ENCODE measurements at places on chromosomes 11 and 22.

GRCh38 chr11:23727794-23728193, 769.1 kb upstream of the LUZP2 start:
- no peak for DNase-seq

DNA sequence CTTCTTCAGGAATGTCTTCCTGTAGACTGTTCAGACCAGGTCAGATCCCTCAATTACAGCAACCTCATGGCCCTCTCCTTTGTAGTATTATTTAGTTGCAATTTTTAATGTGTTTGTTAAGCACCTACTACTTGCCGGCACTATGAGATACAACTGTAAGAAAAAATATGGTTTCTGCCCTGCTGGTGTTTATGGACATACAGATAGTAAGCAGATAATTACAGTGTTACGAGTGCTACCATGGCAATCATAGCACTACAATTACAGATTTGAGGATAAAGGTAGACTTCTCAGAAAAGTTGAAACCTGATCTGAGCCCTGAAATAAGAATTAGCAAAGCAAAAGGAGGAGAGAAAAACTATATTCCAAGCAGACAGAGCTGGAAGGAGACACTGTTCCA, 2.8 kb downstream of the LRRC51 start:
- DNase-seq, result no peak

- no peak for DNase-seq
Observed at GRCh38 chr11:44944181-44944852, 6.4 kb downstream of the TP53I11 start.

DNA sequence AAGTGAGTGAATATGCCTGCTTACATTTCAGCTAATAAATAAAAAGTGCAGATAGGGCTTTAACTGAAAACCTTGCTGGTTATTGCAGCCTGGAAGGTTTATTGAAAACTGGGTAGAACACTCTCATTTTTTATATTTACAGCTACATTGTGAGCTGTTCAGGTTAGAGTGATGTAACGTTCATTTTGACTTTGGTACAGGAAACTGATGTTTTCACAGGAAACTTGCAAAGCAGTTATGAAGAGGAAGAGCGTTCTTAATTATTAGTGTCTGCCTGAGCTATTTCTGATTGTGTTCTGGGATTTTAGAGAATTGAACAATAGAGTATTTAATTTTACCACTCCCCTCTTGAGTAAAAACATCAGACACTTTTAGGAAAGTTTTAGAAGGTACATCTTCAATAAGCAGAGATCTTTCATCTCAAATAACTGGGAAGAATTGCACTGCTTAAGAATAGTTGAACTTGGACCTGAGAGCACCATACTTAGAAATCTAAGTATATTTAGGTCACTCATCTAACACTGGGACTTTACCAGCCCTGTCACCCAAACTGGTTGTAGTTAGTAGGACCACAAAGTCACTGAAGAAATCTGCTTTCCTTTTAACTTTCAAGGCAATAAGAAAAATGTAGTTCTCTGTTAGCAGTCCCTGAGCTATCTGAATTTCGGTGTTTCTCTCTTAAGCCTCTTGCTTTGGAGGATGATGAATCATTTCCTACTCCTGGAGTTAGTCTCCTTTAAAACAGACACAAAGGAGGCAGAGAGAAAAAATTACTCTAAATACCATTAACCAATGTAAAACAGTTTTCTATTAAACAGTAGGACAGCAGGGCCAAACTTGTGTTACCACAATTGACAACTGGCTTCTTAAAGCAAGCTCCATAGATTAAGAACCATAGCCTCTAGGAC, 128.6 kb upstream of the DDI1 start:
- DNase-seq, result no peak

DNA sequence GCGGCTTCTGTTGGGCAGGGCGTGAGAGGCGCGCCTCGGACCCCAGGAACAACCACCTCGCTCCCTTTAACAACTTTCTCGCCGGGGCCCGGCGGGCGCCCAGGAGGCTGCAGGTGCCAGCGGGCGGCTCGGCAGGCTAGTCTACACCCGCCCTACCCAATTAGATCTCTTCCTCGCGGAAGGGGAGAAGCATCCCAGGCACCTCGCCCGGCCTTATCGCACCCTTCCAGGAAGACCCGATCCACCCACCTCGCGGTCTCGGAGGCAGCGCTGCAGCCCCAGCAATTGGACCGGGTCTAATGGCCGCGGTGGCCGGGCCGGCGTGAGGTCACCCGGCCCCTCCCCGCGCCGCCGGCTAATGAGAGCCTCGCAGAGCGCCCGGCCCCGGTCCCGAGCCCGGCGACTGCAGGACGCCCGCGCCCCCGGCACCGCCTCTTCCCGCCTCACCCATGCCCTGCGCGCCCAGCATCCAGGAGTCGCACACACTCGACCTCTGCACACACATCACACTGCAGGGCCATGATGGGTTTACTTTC, at the start of gene PLAAT3:
Gene PLAAT3 (minus strand): TSS at position 298 of the 536 bp plus-strand sequence. CDS start 419 bp downstream, outside the sequence.
- no peak for DNase-seq

DNA sequence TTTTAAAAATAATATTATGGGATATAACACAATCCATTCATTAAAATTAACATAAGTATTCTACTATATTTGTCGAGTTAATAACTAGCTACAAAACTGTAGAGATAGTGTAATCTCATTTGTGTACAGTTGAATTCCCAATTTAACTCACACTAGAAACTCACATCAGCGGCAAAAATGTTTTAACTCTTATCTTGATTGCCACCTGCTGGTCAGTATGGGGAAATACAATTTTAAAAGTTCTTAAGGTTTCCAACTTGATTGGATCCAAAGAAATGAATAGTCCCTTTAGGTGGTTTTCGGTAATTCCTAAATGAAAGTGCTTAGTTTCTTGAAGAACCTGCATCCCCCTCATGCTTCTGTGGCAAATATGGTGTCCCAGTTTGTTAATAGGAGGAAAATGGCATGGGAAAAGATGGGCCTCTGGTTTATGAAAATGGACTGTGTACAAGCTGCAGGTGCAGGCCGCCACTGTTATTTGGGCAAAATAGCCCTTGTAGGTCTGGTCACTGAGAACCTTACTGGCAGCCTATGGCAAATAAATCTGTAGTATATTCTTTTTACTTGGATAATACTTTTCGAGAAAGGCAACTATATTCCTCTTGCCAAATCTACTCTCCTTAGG, 33.7 kb upstream of the SLC17A6 start:
- DNase-seq, result peak; percentile 1

GRCh38 chr22:39275814-39276439, 31.1 kb upstream of the PDGFB start:
- DNase-seq, result no peak

GRCh38 chr22:38802671-38803121, 8.8 kb upstream of the DNAL4 start:
- no peak for DNase-seq

DNA sequence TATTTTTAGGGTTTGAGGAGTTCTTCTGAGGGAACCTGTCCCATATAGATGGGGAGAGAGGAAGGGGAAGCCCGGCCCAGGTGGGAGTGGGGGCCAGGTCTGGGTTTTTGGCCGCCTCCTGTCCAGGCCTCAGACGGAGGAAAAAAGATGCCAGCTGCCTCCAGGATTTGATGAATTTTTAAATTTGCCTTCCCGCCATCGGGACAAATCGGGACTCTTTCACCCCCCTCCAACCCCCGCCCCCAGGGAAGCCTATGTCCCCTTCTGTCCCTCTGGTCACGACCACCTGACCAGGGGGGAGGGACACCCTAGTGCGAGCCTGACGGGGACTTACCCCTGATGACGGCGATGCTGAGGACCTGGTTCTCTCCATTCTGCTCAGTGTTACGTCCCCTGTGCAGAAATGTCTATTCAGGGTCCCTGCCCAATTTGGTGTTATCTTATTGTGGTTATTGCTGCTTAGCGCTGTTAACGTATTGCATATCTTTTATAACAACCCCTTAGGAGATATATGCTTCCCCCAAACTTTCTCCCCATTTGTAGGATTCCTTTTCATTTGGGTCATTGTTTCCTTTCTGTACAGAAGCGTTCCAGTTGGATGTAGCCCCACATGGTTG, 115.9 kb upstream of the GRK3 start:
- peak; percentile 47 for DNase-seq

DNA sequence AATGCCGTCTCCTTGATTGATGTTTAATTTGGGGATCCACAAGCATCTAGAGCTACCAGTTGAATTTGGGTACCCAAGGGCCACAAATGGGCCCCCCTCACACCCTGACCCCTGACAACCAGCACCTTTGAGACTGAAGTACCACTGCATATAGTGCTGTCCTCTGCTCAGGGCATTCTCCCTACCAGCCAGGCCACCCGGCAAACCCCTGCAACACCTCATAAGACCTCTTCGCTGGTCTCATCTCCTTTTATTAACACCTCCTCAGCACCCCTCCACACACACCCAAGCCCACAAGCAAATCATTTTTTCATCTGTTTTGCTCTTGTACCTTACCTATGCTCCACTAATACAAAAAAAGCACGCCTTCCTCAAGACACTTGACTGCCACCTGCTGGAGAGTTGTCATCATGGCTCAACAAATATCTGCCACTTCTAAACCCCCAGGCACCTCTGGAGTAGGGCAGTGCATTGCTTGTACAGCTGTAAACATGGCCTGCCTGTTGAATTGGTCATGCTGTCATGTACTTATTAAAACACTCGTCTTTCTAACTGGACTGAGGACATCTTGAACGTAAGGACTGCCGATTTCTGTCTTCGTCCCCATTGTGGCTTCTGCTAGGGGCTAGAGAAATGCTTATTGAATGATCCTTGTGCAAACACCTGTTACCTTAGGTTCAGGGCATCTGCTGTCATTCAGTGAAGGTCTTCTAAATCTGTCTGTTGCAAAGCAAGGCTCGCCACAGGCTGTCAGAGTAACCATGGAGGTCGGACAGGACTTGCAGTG, 66.5 kb downstream of the BMAL1 start:
- DNase-seq, result peak; percentile 53

DNA sequence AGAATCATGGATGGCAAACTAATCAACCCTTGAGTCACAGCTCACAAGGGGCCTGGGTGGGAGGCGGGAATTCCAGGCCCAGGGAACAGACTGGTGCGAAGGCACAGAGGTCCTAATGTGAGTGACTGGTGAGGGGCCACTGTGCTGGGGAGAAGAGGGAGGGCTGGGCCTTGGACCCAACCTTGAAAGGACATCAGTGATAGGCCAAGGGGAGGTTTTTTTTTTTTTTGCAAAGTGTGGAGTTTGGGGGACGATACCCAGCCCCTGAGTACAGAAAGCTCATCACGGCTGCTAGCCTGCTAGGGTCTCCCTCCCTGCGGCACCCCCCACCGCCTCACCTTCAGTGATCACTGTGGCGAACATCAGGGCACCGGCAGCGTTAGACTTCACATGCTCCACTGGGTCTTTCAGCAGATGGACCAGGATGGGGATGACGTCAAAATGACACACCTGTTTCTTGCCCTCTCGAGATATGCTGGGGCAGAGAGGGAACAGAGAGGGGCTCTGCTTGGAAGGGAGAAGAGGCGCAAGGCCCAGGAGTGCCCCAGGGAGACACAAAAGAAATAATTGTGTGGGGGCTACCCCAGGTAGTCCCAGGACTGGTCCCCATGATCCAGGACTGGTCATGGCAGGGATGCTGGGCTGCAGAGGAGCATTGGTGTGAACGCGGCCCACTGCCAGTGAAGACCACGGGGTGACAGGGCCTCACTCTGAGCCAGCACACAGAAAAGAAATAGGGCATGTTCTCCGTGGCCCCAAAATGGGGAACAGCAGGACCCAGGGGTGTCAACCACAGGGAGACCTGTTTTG, 8.6 kb upstream of the GNAZ start:
- DNase-seq, result no peak

- DNase-seq, result no peak
Observed at GRCh38 chr11:120509346-120510053, 2.0 kb upstream of the GRIK4 start.

DNA sequence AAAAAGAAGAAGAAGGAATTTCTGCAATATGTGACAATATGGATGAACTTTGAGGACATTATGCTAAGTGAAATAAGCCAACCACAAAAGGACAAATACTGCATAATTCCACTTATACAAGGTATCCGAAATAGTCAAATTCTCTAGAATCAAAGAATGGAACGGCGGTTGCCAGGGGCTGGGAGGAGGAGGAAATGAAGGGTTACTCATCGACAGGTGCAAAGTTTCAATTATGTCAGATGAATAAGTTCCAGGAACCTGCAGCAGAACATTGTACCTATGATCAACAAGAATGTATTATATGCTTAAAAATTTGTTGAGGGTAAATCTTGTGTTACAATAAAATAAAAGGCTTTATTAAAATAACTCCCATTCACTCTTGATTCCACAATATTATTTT, 49.0 kb downstream of the SC5D start:
- DNase-seq, result no peak

DNA sequence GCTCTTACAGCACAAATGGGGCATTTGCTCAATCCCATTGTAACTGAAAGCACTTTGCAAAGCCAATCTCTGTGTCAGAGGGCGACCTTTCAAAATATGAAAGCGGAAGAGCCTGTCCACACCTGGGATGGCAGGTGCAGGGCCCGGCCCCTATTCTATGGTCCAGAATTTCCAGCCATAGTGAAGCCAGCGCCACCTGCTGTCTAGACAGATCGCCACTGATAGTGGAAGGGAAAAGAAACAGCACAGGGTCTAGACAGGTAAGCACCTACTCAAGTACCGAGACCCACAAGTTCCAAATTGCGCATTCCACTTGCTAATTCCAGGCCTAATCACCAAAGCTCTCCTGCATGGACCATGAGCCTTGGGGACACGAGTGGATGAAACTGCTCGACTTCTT, 141.4 kb downstream of the NTM start:
- no peak for DNase-seq

GRCh38 chr11:68418648-68419047, 41.9 kb upstream of the PPP6R3 start:
- DNase-seq, result no peak

- no peak for DNase-seq
Observed at GRCh38 chr11:76410851-76411357, 29.8 kb downstream of the GVQW3 start.

GRCh38 chr22:23984430-23984829, 4.5 kb downstream of the GSTT2 start:
- no peak for DNase-seq

DNA sequence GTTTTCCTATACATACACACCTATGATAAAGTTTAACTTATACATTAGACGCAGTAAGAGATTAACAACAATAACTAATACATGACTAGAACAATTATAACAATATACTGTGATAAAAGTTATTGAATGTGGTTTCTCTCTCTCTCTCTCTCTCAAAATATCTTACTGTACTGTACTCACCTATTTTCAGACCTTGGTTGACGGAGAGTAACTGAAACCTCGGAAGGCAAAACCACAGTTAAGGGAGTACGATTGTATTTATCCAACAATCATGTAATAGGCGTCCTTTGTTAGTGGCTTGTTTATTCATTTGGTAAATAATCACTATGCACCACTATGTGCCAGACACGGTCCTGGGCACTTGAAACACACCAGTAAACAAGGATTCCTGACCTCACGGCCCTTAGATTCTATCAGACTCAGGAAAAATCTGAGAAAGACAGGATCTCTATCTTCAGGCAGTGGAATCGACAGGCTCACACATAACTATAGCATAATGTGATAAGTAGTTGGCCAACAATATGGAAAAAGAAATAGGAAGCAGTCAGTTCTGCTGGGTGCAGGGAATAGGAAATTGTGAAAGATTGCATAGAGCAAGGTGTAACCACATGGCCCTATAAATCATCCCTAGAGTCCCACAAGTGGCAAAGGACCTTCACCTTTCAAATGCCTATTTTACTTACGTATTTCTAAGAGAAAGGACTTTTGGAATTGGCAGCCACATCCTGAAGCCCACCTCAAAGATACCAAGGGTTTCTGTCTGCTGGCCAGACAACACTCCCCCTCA, 12.0 kb downstream of the ETS1 start:
- no peak for DNase-seq

All from CD14-positive monocyte (primary cell).